ENCODE measurements at places on chromosomes 6 and 20.
A peak's percentile ranks its signal among the peaks of the same experiment; 100 is the strongest.

- DNase-seq, result no peak
Measured at GRCh38 chr20:46209930-46210671, 92.0 kb downstream of the CD40 start.

- no peak for DNase-seq
Measured at GRCh38 chr6:153583685-153584084, 452.6 kb upstream of the RGS17 start.

DNA sequence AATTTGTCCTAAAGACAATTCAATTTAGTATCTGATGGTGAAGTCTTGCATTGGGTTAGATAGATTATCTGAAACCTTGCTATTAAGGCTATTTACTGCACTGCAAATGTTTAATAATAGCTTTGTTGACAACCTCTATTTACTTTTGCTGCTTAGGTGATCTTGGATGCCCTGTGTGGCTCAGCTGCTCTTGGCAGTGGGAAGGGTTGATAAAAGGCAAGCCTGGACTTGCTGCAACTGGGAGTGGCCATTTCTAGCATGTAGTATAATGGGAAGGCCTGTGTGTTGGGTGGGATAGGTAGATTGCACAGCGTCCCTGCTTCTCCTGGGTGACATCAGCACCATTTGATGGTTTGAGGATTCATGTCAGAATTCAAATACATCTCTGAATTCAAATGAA, 49.1 kb downstream of the ARMC2 start:
- DNase-seq, result no peak

- DNase-seq, result no peak
Measured at GRCh38 chr6:43451939-43452338, 3.4 kb downstream of the DLK2 start.

DNA sequence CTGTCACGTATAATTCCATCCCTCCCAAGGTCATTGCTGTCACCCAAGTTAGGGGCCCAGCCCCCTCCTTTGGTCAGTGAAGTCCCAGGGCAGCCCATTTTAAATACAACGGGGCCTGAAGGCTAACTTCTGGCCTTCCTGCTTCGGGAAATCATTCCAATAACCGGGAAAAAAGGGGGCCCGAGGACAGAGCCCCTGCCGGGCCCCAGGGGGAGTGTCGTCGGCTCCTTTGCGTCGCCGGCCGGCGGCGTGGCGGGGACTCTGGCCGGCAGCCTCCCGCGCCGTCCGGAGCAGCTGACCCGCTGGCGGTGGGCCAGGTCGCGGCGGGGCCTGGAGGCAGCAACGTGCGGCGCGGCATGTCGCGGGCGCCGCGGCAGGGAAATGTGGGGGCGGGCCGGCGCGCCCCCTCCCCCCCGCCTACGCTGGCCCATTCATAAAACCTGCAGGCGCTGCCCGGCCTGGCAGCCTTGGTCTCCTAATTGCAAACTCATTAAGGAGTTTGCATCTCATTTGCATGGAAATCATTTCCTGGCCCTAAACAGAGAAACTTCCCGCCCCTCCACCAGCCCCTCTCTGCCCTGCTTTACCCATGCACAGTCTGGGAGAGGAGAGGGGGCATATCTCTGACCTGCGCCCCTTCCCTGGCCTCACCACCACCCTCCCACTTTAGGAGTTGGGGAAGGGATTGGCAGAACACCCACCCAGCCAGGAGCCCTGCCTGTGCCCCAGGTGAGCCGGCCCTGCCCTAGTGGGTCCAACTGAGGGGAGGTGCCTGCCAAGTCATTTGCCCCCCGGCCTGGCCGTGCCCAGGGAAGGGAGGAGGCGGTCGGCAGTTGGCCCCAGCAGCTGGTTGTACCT, 50.7 kb downstream of the MRPL14 start:
- DNase-seq, result no peak

DNA sequence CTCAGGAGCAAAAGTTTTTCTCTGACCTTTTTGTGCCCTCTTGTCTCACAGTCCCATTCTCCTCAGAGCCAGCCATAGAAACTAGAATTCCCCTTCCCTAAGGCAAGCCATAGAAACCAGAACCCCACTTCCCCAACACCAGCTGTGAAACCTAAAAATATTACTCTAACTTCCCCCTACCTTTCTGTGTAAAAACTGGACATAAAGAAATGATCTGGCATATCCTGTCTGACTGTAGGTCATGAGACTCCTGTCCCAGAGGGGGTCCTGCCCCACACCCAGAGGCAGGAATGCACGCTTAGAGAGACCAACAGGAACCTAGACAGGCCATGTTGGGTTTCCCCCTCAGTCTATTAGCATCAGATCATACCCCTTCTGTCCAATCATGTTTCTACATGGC, 140.6 kb upstream of the SLC22A16 start:
- no peak for DNase-seq

DNA sequence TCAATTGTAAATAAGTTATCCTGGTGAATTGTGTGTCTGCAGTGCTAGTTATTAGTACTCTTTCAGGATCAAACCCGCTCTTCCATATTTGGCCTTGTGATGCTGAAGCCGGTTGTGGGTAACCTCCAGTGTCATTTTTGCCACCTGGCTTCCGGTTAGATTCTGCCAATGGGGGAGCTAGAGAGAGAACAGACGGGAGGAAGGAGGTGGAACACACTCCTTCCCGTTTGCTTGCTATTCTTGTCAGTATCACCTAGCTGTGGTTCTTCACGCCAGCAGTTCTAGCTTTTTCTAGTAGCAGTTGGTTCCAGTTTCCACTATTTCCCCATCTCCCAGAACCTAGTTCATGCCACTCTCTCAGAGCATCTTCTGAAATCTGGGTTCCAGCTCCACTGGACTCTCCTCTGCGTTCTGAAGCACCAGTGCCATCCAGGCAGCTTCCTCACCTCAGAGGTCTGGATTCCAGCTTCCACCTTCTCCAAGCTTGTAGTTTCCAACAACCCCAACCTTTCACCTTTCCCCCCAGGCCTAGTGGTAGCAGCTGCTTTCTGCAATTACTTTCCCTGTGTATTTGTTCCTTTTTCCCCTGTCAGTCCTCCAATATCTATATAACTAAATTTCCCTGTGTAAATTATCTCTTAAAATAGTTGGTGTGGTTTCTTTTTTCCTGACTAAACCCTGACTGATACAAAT, 46.9 kb upstream of the LOC128125822 start:
- no peak for DNase-seq

GRCh38 chr6:37583261-37583660, 83.6 kb upstream of the CCDC167 start:
- no peak for DNase-seq

DNA sequence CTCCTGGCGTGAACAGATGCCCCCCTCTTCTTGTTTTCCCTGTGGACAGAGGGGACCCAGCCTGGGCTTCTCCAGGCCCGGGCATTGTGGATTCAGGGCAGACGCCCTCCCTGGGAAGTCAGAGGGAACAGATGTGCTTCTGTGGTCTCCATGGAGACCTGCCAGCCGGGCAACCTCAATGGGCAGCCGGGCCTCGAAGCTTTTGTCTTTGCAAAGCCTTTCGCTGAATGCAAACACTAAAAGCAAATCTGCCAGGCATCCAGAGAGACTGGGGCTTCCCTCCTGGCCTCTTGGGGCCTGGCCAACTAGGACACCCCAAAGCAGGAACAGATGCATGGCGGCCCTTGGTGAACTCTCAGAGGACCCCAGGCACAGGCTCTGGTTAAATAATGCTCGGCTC, 370.0 kb upstream of the SULF2 start:
- DNase-seq, result no peak

DNA sequence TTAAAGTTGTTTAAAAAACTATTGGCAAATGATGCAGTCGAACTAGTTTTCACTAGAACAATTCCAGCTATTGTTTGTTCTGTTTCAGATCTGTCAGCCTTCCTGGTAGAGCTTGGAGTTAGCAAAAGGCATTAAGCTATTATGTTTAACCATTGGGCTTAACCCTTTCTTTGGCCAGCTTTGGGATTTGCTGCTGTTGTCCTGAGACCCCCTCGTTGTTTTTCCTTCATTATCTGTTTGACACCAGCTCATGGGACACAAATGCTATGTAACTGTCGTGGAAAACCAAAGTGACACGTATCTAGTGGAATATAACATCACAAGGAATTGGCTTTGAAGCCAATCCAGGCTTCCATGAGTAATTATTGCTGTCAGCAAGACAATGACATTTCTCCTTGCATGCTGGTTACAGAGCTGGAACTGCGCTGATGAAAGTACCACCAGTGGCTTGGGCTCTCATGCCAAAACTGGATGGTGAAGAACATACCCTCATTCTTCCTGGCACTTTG, 96.0 kb downstream of the EYA2 start:
- no peak for DNase-seq

- no peak for DNase-seq
Measured at GRCh38 chr6:170561555-170561954, 7.4 kb downstream of the TBP start.

DNA sequence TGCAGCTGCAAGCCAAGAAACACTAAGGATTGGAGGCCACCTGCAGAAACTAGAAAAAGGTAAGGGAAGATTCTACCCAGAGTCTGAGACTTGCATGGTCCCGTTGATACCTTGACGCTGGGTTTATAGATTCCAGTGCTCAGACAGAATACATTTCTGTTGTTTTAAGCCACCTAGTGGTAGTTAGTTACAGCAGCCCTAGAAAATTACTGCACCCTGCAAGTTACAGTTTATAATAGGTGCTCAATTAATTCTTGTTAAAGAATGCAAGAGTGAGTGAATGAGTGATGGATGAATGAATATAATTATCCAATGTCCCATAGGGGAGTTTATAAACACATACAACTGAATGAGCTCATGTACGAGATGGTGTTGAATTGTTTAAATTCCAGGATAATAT, 453.1 kb upstream of the SLC35B3 start:
- no peak for DNase-seq

DNA sequence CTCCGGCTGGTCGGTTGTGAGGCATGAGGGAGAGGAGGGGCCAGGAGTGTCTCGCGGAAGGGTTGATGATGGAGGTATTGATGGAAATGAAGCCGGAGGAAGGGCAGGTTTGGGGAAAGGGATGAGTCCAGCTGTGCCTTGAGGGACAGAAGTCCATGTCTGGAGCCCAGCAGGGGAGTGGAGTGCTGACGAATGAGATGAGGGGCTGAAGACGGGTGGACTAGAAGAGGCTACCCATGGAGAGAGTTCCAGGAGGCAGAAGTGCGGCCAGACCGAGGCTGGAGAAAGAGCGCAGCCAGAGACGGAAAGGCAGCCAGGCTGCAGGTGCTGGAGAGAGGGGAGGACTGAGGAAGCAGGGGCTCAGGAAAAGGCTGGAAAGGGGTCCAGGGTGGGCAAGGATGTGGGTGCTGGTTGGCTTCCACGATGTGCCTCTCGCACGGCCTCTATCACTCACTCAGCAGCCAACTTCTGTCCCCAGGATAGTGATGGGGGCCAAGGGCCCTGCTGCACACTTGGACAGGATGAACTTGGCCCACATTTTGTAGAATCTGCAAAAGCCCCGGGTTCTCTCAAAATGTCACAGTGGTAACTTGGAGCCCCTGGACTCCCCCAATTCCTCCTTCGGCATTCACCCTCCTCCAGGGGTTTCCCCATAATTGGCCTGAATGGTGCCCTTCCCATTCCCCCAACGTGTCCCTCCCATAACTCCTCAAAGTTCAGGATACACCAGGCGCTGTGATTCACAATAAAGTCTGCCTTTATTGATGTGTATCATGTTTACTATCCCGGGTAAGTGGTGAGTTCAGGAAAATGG, 627 bp upstream of the EIF6 start:
- no peak for DNase-seq

- DNase-seq, result no peak
Measured at GRCh38 chr6:20154753-20155152, 57.5 kb downstream of the MBOAT1 start.

DNA sequence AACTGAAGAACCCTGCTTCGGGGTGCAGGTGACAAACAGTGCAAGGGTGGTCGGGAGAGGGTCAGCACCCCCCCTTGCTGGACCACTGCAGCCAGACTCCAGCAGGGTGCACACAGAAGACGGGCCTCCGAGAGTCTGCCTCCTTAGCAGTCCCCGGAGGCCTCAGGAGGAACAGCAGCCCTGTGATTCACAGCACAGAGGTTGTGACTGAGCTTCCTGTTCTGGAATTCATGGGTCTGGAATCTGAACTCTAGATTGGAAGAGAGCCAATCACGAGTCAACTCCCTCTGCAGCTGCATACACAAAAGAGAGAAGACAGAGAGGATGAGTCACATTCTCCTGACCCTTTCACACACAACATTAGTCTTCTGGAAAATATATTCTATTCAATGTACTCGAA, 249.0 kb upstream of the OPRM1 start:
- DNase-seq, result no peak

- DNase-seq, result no peak
Measured at GRCh38 chr6:138246650-138247440, 28.6 kb upstream of the PBOV1 start.

- no peak for DNase-seq
Measured at GRCh38 chr20:19376451-19377229, 164.2 kb downstream of the SLC24A3 start.

GRCh38 chr6:85641897-85642773, 551 bp downstream of the SYNCRIP start:
- peak; percentile 14 for DNase-seq

DNA sequence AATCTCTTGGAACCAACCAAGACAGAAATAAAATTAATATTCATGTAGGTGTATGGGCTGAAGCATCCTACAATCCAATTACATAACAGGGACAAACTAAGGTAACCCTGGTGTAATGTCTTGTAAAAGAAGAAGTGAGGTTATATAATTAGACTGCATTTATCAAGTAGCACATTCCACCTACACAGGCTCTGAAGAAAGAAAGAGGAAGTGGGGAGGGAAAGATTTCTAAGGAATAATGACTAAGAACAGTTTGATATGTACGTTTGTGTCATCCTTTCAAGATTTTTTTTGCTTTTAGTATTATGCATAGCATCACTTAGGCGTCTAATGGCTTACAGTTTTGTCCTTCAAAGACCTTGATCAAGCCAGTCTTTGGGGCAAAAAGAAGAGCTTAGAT, 139.7 kb downstream of the PLCB1 start:
- no peak for DNase-seq

GRCh38 chr6:42745083-42745639, 742 bp downstream of the TBCC start:
- DNase-seq, result peak; percentile 1

DNA sequence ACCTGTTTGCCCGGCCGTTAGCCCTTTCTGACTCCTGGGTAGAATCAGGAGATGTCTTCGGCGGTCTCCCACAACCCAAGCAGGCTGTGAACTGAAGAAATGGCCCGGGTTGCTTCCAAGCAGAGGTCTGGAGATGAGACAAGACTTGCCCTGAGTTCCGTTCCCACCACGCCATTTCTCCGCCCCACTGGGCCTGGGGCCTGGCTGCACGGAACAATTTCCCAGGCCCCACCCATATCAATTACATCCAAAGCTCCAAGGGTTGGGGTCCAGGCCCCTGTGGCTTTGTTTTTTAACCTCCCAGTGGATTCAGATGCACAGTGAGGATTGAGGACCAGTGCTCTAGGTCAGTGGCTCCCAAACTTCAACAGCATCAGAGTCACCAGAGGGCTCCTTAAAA, 214.5 kb upstream of the ARID1B start:
- DNase-seq, result no peak

GRCh38 chr20:11366660-11367059, 551.0 kb upstream of the BTBD3 start:
- DNase-seq, result no peak

GRCh38 chr20:40506537-40506939, 182.5 kb downstream of the MAFB start:
- DNase-seq, result no peak

GRCh38 chr6:147390909-147391536, 117.5 kb upstream of the SAMD5 start:
- no peak for DNase-seq

GRCh38 chr6:105836889-105837288, 249.2 kb upstream of the PRDM1 start:
- no peak for DNase-seq

GRCh38 chr6:137717074-137718073, 149.7 kb upstream of the TNFAIP3 start:
- DNase-seq, result peak; percentile 38

- no peak for DNase-seq
Measured at GRCh38 chr6:141388666-141389065, 744.1 kb upstream of the GJE1 start.
